ENCODE measurements at places on chromosomes 12 and 14.

DNA sequence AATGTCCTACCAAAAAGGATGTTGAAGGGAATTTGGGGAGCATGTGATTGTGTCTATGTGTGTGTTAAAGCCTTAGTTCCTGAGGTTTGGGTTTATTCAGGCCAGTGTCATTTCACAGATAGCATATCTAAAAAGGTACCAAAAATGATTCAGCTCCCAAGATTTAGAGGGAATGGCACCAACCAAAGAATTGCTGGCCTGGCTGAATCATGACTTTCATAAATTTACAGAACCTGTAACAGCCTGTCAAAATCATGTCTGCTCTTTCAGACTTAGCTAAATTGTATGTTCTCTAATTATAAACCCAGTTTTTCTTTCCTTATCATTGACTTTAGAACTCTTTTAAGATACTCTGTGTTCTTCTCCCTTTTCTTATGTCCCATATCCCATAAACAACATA lies 231.5 kb downstream of the NUBPL start:
- DNase-seq = no peak

DNA sequence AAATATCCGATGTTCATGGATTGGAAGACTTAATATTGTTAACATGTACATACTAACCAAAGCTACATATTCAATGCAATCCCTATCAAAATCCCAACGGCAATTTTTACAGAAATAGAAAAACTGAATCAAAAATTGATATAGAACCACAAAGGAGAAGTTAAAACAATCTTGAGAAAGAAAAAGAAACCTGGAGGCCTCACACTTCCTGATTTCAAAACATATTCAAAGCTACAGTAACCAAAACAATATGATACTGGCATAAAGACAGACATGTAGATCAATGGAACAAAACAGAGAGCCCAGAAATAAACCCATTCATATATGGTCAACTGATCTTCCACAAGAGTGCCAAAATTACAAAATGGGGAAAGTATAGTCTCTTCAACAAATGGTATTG lies 5.4 kb upstream of the PELI2 start:
- DNase-seq = no peak

DNA sequence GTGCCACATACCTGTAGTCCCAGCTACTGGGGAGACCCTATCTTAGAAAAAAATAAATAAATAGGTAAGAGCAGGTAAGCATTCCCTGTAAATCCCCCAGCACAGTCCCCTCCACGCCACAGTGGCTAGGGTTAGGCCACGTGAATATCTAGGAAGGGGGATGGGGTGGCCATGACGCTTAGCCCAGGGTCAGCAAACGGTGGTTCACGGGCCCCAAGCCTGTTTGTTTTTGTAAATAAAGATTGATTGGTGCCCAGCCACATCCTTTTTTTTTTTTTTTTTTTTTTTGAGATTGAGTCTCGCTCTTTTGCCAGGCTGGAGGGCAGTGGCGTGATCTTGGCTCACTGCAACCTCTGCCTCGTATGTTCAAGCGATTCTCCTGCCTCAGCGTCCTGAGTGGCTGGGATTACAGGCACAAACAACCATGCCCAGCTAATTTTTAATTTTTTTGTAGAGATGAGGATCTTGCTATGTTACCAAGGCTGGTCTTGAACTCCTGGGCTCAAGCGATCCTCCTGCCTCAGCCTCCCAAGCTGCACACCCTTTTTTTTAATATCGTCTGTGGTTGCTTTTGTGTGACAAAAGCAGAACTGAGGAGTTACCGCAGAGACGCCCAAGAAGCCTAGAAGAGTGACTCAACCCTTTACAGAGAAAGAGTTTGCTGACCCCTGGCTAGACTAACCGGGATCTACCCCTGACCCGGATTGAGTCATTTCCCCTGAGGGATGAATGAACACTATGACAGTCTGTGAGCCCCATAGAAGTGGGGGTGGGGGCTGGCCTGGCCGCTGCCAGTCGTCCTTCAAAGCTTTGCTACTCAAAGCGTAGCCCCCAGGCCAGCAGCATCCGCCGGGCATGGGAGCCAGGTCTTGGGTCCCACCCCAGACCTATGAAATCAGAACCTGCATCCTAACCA lies 113.7 kb upstream of the NCOR2 start:
- peak; percentile 93 for DNase-seq

GRCh38 chr12:42936260-42936659 lies 346.7 kb upstream of the PRICKLE1 start:
- DNase-seq = no peak

DNA sequence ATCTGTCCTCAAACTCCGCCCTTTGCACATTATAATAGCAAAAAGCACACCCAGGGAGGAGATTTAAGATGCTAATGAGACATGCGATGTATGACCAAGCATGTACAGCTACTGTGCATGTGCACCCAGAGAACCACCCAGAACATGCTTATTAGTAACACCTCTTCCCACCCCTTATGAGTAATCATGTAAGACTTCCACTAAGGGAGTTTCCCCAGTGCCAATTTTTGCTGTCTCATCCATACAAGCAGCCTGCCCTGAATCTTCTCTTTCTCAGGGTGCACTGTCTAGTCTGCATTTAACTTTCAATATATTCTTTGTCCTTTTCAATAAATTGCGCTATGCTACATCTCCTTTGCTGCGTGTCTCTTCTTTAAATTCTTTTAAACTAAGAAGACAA lies 830.0 kb upstream of the NOVA1 start:
- peak; percentile 81 for DNase-seq

GRCh38 chr12:70785896-70786295 lies 134.6 kb downstream of the PTPRR start:
- no peak for DNase-seq

DNA sequence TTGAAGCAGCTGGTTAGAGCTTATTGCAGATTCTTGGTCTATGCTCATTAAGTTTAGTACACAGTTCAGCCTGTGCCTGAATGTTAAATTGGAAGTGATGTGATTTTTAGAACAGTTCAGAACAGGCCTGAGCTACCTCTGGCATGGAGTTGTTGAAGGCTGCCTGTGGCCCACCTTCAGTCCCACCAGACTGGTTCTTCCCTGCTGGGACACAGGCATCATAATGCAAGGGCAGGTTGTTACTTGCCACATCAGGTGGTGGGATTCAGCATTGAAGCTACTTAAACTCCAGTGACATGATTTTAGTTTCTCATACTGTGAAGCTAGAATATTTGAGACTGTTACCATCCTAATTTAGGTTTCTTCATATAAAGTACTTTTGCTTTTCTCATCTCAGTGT lies 49.4 kb downstream of the PROX2 start:
- DNase-seq = no peak

DNA sequence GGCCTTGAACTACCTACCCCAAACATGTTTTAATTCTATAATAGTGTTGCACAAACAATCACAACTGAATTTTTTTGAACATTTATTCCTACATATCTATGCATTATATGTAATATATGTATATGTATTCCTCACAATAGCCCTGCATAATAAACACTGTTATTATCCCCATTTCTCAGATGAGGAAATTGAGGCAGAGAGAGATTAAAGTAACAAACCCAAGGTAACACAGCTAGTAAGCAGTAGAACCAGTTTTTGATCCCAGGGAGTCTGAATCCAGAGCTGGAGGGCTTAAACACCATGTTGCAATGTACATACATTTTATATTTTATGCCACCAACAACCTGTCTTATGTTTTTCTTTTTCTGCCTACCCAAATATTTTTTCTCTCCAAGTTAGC lies 26.5 kb upstream of the BMP4 start:
- DNase-seq = no peak

DNA sequence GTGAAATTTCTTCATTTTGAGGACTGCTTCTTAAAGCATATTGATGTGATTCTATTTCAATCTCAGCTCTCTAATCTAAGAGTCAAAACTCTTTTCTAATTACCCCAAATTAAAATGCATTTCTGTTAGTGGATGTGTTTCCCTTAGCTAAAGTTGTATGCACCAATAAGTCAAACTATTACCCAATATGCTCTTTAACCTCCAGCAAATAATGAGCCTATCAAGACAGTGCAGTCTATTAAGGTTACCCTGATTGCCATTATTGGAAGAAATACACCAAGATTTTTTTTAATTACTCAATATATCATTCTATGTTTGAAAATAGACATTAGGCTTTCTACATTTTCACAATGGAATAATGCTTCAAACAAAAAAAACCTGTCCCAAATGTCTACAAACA lies 310.0 kb downstream of the BTG1 start:
- DNase-seq = no peak

DNA sequence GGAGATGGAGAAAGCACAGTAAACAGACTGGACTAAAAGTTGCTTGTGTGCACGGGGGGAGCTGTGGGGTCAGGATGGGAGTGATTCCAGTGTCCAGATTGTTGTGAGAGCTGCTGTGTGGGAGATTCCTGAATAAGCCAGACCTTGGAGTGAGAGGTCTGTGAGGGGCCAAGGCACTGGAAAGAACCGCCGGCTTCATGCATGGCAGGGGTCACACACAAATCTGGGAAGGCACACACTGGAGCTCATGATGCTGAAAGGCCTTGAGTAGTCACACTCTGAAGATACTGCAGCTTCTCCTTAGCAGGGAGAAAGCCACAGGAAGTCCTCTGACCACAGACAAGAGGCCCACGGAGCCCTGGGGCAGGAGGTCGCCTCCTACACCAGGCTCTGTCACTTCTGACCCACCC lies 23.1 kb downstream of the ADCY6 start:
- no peak for DNase-seq

- DNase-seq = no peak
Measured at GRCh38 chr12:113221997-113222729, 899 bp downstream of the TPCN1 start.

DNA sequence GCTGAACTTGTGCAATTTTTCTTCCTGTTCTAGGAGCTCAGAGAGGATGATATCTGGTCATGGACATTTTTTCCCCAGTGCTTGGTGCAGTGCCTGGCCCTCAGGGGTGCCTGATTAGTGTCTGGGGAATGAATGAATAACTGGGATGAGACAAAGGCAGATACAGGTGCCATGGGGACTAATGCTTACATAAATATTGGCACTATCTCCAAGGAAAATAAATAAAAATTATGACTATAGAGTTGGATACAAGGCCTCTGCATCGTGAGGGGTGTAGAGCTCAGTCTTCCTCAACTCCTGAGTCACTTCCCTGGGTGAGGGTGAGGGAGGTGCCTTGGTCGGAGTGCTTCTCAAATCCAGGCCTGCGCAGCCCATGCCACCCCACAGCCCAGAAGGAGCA lies 188.6 kb downstream of the KCNA5 start:
- DNase-seq = no peak

DNA sequence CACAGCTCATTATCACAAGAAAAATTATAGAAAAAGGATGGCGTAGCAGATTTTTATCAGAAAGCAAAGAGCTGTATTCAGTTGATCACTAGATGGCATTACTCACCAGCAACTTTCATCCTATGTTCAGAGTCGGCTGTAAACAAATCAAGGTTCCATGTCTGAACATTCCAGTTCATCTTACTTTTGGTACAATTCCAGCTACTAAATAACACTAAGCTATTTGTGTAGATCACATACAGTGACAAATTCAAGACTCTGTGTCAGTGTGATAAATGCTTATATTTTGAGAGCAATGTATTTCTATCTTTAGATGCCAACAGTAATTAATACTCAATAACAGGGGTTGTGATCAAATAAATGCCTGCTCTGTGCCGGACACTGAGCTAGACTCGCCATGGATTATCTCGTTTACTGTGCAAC lies 30.1 kb downstream of the NRDE2 start:
- peak; percentile 73 for DNase-seq

- no peak for DNase-seq
Measured at GRCh38 chr12:3083921-3084347, 6.8 kb downstream of the TSPAN9 start.

- no peak for DNase-seq
Measured at GRCh38 chr14:22210026-22210425, 379.0 kb downstream of the DAD1 start.

DNA sequence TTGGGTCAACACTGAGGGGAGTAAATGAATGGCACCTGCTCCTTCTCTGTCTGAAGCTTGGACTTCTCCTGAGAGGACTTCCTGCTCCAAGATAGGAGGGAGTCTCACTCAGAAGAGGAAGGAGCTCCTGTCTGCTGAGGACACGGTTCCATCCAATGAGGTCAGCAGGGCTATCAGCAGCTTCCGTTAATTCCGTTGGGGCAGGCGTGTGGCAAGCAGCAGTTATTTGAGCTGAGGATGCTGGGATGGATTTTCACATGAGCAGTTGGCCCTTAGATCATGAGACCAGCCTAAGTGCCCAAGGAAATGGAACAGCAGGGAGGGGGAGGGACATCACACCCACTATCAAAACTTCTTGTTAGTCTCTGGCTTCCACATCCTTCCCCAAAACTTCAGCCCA lies 159.0 kb upstream of the PZP start:
- DNase-seq = no peak

DNA sequence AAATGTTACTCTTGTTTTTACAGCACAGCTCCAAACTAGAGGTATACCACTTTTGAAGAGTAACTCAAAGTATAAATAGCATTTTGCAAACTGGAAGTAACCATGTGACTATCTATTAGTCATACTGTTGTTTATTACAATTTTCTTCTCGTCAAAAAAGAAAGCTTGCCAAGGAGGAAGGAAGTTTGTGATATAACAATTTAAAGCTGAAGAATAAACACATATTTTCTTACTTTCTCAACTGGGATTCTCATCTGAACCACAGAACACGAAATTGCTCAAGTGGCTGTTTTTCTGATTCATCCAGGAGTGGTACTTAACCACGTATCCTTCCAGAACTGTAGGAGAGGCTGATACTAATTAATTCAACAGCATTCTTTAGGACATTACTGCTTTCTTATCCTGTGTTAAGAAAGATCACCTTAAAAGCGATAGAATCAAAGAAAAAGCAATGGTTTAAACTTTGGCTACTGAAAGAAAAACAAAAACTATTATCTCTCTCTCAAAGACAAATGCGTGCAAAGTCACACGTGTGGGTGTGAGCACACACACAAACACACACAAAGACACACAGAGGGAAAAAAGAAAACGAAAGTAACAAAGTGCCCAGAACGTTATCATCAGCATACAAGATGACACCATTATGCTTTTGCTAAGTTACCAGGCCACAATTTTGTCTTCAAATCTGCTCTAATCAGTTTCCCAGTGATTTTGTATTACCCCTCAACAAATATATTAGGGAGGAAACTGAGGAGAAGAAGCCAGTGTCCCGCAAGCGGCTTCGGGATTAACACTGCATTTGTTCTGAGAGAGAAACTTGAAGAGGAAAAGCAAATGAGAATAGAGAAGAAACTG lies at the start of gene CLEC2B:
TSS of gene CLEC2B (minus strand) at position 48 of the 855 bp plus-strand sequence.
- DNase-seq = peak; percentile 69

DNA sequence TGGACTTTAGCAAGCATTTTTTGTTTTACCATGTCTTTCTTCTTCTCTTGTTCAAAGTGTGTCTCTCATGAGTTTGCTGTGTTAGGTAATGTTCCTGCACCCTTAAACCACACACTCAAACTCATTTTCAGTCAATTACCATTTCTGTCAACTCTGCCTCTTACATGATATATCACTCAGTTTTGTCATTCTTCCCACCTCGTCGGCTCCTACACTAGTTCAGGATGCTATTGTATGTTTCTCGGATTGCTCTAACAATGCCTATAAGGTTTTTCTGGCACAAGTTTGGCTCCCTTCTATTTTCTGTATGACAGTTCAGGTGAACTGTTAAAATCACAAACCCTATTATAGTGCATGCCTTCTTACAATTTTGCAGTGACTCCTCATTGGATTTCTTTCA lies 260.8 kb upstream of the NAV3 start:
- no peak for DNase-seq

- no peak for DNase-seq
Measured at GRCh38 chr12:70609203-70609602, 28.0 kb downstream of the PTPRB start.
